Suppressor macrophage treated with lipopolysaccharide for 1 hour (primary cell): ENCODE measurements at places on chromosomes 16 and 17.

- DNase-seq: no peak
These were observed 3.1 kb upstream of the BAIAP3 start for GRCh38 chr16:1330260-1330914.

DNA sequence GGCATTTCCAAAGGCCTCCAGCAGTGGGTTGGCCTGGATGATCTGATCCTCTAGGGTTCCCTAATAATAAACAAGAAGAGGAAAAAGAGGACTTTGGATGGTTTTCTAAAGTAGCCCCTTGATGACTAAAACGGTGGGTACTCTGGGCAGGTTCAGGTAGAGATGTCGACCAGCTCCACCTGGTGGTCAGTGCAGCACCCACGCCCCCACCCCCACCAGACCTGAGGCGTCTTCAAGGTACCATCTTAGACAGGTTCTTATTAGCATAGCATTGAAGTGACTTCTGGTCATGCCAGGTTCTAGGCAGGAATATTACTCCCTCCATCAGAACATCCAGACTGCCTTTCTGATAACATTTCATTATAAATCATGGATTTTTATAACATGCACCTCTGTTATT is 15.0 kb downstream of the MYH13 start:
- DNase-seq: no peak

DNA sequence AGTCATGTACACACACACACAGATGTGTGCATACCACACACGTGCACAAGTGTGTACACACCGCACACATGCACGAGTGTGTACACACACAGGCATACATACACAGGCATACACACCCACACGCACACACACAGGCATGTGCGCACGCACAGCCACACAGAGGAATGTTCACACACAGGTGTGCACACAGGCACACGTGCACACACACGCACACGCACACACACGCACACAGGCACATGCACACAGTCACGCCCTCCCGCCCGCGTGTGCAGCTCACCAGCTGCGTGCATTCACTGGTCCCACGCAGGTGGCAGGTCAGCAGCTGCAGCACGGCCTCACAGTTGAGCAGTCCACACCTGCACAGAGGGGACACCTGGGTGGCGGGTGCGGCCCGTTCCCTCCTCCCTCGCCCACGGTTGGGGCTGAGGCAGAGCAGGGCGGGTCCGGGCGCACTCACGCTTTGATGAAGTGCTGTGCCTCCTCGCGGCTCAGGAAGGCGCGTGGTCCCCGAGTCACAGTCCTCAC is 7.7 kb downstream of the TEPSIN start:
- DNase-seq: no peak

GRCh38 chr16:30551781-30552180 is 6.4 kb downstream of the ZNF764 start:
- no peak for DNase-seq

GRCh38 chr16:52781005-52781630 is 234.2 kb upstream of the TOX3 start:
- no peak for DNase-seq

DNA sequence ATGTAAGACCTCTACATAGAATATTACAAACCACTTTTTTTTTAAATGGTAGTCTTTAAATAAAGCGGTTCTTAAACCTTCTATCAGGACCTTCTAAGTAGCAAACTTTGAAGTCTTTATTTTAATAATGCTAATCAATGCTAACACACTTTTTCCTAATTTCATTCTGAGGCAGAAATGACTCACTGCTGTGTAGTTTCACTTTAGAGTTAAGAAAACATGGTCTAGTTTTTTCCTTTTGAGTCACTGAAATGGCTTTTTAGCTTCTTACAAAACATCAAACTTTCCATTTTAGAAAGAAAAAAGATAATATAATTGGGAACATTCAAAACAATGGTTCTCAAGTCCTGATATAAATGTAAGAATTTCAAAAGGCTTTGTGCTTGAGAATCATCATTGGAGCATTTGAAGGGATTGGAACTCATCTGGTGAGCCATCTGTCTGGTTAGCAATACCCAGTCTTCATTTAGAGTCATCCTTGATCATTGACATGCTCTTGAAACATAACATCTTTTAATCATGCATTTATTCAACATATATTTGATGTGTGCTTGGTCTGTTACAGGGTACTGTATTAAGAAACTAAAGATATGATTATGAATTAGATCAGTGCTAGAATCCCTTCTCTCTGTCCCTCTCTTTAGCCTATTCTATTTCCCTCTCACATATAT is 258.3 kb upstream of the MON1B start:
- DNase-seq: no peak

GRCh38 chr17:82941021-82942001 is 101.5 kb upstream of the ZNF750 start:
- DNase-seq: no peak

DNA sequence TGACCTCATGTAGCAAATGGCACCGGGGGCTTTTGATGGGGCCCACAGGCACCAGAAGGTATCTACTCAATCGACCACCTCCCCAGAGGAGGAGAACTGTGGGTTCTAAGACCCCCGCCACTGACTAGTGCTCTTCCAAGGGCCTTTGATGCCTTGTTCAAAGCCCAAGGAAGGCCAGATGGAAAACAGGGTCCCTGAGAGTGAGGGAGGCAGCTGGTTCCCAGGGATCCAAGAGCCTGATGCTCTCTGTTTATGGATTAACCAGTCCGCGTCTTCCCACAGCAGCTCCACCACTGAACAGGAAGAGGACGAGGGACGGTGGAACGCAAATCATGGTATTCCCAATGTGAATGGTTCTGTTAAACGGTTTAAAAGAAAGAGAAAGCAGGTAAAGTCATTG is 7.6 kb downstream of the PHB1 start:
- no peak for DNase-seq

DNA sequence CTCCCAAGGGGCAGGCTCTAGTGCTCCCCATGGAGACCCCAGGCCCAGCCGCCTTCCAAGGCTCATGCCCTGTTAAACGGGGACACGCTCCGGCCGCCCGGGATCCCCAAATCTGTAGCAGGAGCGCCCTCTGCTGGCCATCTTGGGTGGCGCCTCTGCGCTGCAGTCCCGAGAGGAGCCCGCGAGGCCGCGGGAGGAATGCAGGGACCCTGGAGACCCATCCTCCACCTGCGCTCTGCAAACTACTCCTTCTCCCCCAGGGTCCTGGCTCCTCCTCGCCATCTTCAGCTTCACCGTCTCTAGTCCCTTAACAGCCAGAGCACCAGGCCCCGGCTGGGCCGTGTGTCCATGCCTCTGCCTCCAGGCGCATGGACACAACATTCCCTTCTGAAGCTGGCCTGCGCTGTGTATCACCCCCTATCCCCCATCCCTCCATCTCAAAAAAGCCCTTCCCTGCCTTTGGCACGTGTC is 23.6 kb upstream of the KRT17 start:
- DNase-seq: peak; percentile 85

DNA sequence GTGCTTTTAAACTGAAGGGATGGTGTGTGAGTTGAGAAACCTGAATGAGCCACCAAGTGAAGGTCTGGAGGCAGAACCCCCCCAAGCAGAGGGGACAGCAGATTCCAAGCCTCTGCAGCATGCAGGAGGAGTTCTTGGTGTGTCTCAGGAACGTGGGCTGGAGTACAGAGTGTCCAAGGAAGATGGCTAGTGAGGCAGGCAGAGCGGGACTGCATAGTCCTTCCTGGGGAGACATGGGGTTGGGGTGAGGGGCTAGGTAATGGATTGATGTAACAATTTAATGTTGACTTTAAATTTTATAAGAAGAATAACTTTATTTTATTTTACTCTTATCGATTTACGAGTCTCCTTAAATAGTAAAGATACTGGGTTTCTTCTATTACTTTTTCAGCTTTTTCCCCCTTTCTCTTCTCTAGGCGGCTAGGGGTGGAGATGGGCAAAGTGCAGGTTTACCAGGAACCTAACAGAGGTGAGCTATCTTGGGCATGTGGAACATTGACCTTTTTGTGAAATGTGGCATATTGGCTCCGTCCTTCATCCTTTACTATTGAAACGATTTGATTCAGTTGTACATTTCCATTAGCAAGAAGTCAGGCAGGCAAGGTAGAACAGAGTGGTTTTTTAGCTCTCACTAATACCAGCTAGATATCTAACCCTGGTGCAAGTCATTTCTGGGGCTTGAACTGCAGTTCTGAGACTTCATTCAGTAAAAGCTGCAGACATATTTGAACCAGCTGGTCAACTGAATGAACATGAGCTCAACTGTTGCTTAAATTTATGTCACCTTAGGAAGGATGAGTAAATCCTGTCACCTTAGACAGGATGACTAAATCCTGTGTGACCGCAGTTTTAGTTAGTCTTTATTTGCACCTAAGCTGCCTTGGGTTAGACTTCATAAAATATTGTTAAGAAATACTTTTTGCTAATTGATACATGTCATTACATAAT is 9.2 kb downstream of the PRPSAP2 start:
- DNase-seq: no peak

DNA sequence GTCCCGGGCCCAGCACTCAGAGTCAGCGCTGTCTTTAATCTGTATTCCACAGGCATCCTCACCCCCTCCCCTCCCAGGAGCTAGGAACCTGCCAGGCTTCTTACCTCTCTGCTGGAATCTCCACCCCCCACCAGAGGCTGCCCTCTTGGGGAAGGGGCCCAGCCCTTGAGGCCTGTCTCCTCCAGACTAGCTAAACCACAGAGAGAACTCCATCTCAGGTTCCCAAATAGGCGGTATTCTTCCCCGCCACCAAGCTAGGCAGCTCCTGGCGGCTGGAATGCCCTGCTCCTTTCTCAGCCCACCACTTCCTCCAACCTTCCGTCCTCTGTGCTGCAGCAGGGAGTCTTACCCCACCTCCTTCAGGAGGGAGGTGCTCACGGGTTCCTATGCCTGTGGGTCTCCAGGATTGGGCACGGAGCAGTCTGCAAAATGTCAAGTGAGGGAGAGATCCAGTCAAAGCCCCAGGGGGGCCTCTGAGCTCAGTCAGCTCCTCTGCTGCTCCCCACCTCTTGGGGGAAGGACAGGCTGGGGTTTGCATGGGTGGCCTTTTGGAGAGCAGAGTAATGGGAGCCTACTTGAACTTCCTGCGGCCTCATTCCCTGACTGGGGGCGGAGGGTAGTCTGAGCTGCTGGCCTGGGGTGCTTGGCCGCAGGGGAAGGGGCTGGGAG is 55.7 kb downstream of the SREBF1 start:
- peak; percentile 10 for DNase-seq

DNA sequence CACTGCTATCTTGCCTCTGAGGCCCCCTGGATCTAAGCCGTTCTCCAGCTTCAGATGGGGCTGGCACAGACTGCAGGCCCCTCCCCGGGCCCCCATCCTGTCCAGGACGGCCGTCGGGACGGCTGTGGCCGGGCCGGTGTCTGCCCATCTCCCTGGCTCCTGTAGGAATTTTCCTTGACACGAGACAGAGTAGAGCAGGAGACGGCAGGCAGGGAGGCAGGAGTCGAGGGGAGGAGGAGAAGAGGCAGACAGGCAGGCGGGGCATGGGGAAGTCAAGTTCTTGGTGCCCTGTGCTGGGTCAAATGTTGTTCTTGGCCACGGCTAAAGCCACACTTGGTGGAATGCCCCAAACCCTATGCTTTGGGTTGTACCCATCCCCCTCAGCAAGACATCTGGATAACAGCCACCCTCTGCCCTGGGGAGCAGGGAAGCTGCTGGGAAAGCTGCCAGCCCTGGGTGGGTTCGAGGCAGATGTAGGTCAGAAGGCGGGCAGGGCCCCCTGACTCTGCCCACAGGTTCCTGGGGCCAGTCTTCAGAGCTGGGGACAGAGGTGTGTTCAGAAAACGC is 4.0 kb downstream of the C1QTNF1 start:
- DNase-seq: no peak

DNA sequence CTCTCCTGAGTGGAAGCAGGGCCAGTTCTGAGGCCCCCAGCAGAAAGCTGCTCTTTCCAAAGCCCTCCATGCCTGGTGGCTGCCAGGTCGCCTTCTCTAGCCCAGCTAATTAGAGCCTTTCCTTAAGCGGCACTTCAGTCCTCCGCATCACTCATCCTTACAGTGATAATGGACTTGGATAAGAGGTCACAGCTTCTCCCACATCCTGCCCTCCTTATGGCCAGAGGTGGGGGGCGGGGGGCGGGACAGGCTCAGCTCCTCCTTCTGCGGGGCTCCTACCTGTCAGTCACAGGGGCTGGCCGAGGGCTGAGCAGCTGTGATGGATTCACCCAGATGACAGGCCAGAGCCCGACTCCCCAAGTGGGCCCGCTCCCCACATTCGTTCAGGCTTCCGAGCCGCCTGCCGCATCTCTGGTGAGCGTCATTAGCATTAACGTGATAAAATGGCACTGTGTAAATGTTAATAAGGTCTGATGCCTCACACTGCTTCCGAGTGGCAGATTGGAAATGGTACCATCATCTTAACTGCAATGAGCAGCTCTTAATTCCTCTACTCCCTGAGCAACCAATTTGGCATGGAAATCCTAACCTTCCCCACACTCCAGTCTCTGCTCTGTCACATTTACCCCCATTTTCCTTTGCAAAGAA is 41.3 kb downstream of the GRIN2C start:
- no peak for DNase-seq

- no peak for DNase-seq
These were observed 344.5 kb upstream of the EEF2KMT start for GRCh38 chr16:5442054-5442453.

- no peak for DNase-seq
These were observed 783 bp downstream of the BHLHA9 start for GRCh38 chr17:1271030-1271423.

GRCh38 chr16:48627148-48627547 is 17.2 kb upstream of the N4BP1 start:
- no peak for DNase-seq

DNA sequence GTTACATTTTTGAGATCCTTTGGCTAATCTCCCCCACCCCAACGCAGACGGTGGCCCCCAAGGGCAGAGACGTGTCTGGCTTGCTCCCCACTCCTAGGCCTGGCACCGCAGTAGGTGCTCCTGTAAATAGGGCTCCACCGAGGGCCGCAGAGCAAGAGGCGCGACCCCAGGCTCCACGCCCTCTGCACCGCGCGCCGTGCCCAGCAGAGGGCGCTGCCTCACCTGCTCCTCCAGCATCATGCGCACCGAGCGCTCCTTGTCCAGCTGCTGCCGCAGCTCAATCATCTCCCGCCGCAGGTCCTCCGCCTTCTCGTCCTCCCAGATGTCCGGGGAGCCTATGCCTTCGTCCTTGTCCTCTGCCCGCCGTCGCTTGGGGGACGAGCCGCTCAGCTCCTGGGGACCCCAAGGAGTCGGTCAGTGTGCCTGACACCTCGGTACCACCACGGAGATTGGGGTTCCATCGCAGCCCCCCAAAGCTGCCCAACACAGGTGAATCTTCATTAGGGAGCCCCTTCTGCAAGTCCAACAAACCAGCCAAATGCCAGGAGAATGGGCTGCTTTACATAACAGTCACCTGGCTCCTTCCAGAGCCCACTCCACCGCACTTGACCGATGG is 11.2 kb downstream of the TFAP4 start:
- DNase-seq: peak; percentile 20
